ENCODE measurements at places on chromosomes 1 and 21.

- no peak for DNase-seq
Observed at GRCh38 chr1:67771152-67771551, 62.1 kb downstream of the GNG12 start.

GRCh38 chr1:20578721-20579395 is 10.0 kb upstream of the CDA start:
- no peak for DNase-seq

GRCh38 chr1:153563991-153564390 is 1.7 kb downstream of the S100A2 start:
- DNase-seq = no peak

DNA sequence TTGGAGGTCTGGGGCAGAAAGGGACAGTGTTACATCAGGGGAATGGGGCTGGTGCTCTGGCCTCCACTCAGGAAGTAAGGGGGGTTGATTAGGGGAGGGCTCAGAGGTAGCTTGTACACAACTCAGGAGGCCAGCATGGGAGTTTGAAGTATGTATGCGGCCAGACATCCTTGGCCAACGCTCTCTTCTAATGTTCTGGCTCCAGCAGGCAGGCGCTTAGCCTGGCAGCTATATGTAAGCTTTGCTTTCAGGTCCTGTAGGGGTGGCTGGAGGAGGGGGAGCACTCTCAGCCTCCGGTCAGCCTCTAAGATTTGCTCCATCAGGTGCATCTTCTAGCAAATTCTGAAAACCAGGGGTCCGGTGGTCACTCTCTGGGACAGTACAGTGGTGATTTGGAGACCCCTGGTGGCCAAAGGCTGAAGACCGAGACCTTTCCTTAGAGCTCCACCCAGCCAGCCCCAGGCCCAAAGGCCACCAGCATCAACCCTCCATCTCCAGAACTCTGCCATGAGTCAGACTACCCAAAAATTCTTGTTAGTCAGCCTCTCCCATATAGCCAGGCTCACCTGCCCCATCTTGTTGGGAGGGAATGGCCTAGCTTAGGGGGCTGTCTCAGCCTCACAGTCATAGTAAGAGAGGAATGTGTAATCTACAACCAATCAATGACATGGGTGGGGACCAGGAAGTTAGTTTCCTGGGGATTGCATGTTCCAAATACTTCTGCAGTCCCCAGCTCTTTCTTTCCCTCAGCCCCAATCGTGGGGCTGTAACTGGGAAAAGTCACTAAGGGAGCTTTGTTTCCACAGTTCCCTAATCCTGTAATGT is 9.7 kb upstream of the COL8A2 start:
- DNase-seq = no peak

DNA sequence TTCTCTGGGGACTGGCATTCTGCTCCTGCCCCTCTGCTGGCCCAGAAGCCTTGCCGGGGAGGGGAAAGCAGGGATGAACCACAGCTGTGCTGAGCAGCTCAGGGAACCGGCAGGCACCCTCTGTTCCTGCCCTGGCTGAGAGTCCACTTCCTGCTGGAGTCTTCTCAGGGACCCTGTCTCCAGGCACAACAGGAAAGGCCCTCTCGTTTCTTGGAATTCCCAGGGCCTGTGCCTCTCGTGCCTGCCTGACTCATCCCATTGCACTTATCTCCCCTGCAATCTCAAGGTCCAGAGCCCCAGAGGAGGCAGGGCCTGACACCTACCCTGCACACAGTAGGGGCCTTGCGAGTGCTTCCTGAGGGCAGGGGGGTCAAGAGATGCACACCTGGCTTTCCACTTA is 1.1 kb upstream of the EDN2 start:
- DNase-seq = peak; percentile 32

GRCh38 chr21:44462086-44462833 is 7.0 kb downstream of the LRRC3 start:
- no peak for DNase-seq

DNA sequence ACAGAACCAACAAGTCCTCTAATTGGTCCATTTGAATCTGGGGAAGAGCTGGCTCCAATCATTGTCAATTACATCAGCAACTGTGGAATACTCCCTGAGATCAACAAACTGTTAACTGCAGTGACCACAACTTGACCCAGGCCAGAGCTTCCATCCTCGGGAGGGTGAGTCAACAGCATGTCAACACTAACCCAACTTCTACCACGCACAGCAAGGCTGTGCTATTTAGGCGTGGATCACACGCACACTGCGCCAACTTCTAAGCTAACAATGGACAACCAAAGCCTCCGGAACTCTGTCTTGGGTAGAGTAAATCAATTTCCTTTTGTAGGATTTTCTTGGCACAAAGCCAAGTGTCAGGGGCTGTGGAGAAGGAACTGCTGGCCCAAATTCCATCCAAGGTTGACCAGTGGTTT is 30.4 kb downstream of the APP start:
- no peak for DNase-seq

- peak; percentile 72 for DNase-seq
Observed at GRCh38 chr1:208431721-208432120, 187.5 kb upstream of the PLXNA2 start.

DNA sequence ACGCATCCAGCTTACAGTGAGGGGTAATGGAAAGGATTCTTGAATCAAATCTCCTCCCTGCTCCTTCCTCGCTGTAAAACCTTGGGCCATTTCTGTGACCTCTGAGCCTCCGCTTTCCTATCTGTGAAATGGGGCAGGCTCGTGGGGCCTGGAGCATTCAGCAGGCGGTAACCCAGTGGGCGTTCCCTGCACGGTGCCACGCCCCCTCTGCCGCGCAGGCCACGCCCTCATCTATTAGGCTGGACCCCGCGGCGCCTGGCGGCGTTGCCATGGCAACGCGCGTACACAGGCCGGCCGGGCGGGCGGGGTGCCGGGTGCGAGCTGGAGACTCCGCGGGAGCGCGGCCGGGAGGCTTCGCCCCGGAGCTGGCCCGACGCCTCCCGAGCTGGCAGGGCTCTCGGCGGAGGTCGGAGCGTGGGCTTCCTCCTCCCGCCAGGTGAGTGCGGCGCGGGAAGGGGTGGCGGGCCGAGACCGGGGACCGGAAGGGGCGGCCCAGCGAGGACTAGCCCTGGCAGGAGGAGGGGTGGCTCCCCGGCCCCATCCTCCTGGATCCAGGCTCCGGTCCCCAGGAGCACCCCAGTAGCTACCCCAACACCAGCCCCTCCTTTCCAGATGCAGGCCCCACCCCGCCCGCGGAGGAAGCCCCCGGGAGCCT is at the start of gene FHAD1:
FHAD1 (plus strand) TSS at position 264 of the 655 bp plus-strand sequence. CDS start 4,562 bp downstream, outside the sequence.
- peak; percentile 20 for DNase-seq

DNA sequence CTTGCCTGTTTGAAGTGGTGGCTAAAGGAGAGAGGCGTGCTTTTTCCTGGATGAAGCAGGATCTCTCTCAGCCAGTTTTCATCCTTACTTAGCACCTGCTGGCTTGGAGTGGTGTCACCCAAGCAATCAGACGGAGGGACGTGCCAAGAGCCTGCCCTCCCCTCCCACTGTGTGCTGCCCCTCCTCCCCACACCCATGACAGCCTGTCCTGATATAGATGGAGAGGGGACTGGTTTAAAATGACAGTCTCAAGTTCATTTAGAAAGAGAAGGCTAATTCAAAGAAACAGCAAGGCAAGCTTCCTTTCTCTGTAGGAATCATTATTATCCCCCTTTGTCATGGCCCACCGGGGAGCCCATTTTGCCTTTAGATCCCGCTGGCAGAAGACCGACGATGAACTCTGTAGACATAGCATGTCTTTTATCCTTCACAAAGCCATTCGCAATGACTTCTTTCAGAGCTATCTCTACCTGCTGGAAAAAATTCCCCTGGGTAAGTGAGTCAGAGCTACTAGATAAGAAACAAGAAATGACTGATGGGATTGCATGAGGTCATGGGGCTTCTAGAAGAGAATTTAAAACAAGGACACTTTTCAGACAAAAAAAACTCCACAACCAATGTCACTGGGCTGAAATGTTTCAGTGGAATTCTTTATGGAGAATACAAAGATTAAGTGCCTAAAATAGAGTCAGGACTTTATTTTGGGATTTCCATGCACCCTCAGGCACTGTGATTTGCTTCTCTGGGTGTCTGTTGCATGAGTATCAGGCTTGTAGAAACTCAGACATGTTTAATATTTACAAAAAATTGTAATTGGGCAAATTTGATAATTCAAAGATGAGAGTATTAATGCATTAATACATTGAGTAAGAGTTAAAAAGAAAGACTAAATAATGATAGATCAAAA is at the start of gene NTMT2:
NTMT2 (plus strand) TSS at position 190 of the 907 bp plus-strand sequence; CDS start at position 339, 149 bp downstream.
- DNase-seq = no peak

DNA sequence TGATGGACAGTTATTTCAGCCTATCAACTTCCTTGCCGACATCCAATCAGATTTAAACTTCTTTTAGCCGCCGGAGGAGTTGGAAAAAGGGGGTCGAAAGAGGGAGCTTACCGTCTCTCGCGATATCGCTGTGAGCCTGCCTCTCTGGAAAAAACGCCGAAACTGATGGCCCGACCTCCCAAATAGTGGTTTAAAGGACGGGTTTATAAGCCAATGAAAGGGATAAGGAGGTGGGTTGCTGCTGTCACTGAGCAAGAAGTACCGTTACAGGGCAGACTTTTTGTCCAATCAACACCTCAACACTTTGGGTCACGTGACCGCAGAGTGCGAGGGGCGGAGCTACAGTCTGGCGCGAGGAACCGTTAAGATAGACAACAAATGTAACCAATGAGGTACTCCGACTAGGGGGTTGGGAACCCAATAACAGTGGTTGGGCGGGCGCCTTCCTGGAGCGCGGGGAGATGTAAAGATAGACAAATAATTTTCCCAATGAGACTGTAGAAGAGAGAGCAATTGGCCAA is at the start of gene RBM15:
RBM15 (plus strand) TSS at position 492 of the 521 bp plus-strand sequence; CDS start at position 521, 29 bp downstream.
- DNase-seq = peak; percentile 100

GRCh38 chr1:218557731-218558130 is 212.6 kb downstream of the TGFB2 start:
- DNase-seq = no peak

DNA sequence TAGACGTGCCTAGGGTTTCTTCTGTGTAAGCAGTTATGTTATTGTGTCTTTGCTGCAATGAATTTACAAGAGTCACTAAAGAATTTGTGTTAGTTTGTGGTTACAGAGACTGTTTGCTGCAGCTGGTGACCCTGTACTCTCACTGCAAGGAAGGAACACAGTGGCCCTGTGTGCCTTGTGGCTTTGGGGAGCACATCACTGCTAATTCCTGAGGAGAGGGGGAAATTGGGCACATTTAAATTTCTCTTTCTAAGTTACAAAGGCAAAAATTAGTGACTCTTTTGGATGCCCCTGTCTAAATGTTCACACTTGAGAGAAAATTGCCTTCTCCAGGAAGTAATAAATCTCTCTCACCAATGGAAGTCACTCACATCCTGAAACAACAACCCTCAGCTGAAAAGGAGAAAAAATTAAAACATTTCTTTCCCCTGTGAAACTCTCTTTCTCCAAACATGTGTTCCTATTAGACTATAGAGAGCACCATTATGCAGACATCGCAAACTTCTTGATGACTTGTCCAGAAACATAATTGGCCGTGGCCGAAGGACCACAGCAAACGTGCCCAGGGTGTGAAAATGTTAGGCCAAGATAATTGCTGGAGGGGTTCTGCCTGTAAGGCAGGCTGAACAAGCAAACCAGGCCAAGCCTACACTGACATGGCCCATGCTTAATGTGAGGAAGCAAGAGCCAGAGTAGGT is 32.3 kb upstream of the SPAG17 start:
- DNase-seq = no peak
